Stimulated activated naive B cell treated with anti-CD40 and anti-IgM and Interleukin-4, amounts not matched to agents 10 μg/mL and 1 μg/mL and 100 μg/mL, for 72 hours (primary cell): ENCODE measurements at places on chromosomes 1 and 21.

DNA sequence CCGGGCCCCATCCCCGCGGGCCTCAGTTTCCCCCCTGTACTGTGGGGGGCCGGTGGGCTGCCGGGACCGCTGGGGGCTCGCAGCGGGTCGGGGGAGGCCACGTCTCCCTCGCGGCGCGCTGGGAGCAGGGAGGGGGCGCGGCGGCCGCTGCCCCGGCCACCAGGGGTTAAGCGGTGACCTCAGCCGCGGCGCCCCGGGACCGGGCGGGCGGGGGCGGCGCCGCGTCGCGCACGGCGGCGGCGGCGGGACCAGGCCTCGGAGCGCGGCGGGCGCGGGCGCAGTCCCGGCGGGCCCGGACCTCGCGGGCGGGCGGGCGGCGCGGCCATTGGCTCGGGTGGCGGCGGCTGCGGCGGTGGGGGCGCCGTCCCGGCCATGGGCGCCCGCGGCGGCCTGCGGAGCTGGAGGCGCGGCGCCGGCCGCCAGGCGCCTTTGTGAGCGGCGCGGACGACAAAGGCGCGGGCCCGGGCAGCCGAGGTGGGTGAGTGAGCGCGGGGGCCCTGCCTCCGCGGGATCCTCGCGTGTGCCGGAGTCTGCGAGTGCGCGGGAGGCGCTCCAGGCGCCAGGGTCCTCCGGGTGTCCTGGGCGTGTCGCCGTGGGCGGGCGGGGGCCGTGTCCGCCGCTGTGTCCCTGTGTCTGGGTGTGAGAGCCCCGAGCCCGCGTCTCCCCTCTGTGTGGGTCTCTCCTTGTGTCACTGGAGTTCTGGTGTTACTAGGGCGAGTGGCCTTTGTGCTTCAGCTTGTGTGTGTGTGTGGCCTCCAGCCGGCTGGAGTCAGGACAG, at the start of gene ARHGEF10L:
ARHGEF10L (plus strand) TSS at position 222 of the 778 bp plus-strand sequence. CDS start 40,898 bp downstream, outside the sequence.
- no peak for DNase-seq

DNA sequence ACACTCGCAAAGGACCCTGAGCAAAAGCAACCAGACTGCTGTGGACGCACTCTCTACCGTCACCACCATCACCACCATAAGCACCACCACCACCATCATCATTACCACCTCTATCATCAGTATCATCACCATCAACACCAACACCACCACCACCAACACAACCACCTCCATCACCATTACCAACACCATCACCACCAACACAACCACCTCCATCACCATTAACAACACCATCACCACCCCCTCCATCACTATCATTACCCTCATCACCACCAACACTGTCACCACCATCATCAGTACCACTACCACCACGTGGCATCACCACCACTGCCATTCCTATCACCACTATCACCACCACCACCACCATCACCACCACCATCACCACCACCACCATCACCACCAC, 38.8 kb upstream of the RIPK4 start:
- no peak for DNase-seq

- no peak for DNase-seq
Measured at GRCh38 chr1:2475571-2475970, 518 bp upstream of the PLCH2 start.

DNA sequence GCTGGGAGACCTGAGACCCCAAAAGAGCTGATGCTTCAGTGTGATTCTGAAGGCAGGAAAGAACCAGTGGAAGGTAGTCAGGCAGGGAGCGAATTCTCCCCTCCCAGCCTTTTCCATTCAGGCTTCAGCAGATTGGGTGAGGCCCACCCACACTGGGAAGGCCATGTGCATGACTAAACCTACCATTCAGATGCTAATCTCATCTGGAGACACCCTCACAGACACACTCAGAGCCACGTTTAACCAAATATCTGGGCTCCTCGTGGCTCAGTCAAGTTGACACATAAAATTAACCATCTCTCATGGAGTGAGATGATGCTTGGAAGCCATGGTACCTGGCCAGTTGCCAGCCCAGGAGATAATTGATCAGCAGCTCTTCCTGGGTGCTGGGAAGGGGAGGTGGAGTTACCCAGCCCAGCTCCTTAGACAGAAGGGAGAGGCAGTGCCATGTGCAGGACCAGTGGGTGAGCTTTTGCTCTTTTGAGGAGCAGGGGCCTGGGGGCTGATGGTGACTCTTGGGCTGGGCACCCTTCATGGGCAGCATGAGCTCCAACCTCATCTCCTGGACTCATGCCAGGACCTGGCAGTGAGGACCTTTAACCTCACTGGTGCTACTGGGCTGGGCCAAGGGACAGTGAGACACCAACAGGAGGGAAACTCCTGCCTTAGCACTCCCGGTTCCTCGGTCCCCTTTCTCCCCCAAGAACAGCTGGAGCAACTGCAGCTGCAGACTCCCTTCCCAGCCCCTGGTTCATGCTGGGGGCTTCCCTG, 89.0 kb upstream of the ACTL8 start:
- no peak for DNase-seq

GRCh38 chr1:19780267-19780877, 19.3 kb downstream of the TMCO4 start:
- DNase-seq, result no peak

DNA sequence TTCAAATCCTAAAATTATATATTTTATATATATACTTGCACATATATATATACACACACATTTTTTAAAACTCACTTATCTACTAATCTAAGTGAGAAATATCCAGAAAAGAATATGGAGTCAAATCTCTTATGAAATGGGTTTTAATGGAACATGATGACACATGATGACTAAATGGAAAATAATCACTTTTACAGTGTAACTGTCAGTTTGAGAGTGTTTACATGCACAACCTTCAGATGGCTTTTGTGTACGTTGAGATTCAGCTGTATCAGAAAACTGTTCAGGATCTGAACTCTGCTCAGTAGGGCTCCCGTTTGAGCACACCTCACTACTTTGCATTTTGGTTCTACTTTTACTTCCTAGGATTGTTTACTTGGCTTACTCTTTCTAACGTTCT, 189.8 kb downstream of the DNAH14 start:
- no peak for DNase-seq

DNA sequence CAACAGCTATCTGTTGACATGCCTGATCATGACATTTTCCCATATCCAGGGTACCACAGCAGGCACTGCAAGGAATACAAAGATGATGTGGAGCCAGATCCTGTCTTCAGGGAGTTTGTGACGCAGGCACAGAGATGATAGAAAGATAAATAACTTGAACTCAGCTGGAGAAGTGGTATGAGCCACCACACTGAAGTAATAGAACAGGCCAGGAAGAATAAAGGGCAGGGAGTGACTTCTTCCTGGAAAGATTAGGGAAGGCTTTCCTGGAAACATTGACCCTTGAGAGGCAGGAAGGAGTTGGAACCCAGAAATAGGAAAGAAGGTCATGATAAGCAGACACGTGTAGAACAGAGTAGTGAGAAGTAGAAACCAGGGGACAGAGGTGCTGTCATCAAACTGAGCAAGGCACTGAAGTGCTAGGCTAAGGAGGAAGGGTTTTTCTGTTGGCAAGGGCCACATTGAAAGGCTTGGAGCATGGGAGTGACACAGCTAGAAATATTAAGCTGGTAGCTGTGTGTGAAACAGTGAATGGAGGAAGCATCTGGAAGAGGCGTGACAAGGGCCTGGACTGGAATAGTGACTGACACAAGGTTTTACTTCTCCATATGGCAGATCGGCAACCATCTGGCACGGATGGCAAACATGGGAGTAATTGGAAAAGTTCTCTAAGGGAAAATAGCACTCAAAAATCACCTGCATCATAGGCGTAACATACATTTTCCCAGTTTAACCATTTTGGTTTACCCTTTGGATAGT, 68.4 kb downstream of the AK5 start:
- no peak for DNase-seq

- DNase-seq, result no peak
Measured at GRCh38 chr21:34887105-34887442, 162.0 kb downstream of the RUNX1 start.

DNA sequence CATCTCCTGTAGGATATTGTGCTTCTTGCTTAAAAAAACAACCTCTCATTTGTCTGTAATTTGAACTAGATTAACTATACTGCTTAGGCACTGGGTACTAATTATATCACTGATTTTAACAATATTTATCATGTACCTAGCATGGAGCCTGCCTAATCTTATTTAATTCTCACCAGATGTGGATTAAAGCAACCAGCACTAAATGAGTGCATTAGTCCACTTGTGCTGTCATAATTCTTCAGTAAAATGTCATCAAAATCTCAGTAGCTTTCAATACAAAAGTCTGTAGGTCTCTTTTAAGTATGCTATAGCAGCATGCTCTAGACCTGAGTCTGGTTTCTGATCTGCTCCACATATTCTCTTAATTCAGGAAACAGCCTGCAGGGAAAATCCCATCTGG, 368.1 kb downstream of the NCAM2 start:
- DNase-seq, result no peak

GRCh38 chr1:87669674-87670073, 341.0 kb downstream of the LMO4 start:
- DNase-seq, result no peak

DNA sequence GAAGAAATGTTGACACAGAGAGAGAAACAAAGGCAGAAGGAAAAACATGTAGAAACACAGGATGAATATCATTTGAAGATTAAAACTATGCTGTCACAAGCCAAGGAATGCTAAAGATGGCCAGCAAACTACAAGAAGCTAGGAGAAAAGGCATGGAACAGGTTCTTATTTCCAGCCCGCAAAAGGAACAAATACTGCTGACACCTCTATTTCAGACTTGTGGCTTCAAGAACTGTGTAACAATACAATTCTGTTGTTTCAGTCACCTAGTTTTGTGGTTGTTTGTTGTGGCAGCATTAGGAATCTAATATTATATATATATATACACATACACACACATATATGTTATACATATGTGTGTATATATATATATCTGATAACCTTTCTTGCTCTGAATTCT, 1543.9 kb downstream of the KCNT2 start:
- no peak for DNase-seq

GRCh38 chr1:155073377-155074242, 5.0 kb upstream of the EFNA3 start:
- no peak for DNase-seq

- no peak for DNase-seq
Measured at GRCh38 chr1:164361927-164362326, 197.1 kb upstream of the PBX1 start.

GRCh38 chr1:1256956-1257871, 10.7 kb upstream of the C1QTNF12 start:
- no peak for DNase-seq
